ENCODE measurements at places on chromosomes 1 and 21.

DNA sequence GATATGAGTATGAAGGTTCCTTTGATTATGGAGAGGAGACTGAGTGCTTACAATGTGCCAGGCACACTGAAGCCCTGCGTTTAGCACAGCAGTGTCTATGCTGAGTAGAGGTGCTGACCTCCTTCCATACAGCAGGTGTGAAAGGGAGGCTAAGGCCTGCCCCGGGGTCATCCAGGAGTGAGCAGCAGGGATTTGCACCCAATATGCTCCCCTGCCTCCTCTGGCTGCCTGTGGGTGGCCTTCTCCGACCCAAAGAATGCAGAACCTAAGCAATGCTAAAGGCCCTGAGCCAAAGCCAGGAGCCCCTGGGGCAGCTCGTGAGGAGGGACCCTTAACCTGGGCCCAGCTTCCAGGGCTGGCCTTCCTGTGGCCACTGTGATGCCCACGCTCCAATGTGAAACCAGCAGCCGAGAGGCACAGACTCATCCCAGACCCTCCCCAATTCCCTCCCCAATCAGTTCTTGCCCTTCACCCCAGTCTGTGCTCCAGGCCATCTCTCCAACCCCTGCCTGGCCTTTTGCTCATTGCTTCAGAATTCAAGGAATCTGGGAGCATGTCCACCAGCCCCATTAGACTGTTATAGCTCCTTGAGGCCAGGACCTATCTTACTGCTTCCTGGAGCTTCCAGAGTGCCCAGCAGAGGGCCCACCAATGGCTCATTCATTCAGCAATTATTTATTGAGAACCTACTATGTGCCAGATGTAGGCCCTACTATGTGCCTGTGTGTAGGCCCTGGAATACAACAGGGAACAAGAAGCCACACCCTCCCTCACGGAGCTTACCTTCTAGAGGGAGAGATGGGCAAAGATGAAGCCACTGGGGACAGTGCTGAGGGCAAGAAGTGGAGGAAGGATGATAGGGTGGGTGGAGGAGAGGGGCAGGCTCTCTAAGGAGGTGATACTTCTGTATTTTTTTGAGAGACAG lies 53.3 kb downstream of the TAS1R2 start:
- DNase-seq = no peak

GRCh38 chr21:20943561-20943997 lies 54.6 kb upstream of the NCAM2 start:
- DNase-seq = peak; percentile 92

- DNase-seq = no peak
Measured at GRCh38 chr1:75471252-75471651, 139.7 kb downstream of the SLC44A5 start.

GRCh38 chr21:45502600-45502999 lies 39.6 kb downstream of the SLC19A1 start:
- DNase-seq = no peak

- DNase-seq = no peak
Measured at GRCh38 chr1:205449750-205450443, 5.9 kb downstream of the BLACAT1 start.

DNA sequence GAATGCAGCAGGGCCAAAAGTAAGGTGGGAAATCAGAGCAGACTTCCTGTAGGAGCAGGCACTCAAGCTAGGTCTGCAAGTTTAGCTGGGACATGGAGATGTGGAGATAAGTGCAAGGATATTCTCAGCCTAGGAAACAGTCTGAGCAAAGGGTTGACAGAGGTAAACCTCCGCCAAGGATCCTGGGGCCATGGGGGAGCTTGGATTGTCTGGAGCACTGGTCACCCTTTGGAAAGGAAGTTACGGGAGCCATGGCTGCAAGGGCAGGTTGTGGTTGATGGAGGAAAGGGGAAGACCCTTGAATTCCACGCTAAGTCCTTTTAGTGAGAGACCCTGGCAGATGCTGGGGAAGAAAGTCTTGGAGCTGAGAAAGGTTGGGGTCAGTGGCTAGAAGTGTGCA lies 150.9 kb downstream of the PTPRU start:
- DNase-seq = no peak

DNA sequence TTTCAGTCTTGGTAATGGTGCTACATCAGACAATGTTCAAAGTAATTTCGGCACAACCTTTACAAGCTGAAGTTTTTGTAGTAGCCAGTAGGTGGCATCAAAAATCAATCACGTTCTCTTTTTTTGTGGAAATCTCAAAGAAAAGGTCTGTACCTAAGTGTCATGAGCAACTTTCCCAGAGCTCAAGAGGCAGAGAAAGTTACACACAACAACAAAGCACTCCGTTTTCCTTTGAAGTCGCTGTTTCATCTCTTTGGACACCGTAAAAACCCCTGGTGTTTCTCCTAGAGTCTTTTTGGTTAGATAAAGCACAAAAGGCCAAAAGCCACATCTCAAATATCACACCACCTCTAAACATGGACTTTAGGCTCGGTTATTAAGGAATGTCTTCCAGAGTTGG lies 131.6 kb downstream of the LHX8 start:
- DNase-seq = peak; percentile 77

- no peak for DNase-seq
Measured at GRCh38 chr1:27099587-27100334, 55.2 kb downstream of the SLC9A1 start.

DNA sequence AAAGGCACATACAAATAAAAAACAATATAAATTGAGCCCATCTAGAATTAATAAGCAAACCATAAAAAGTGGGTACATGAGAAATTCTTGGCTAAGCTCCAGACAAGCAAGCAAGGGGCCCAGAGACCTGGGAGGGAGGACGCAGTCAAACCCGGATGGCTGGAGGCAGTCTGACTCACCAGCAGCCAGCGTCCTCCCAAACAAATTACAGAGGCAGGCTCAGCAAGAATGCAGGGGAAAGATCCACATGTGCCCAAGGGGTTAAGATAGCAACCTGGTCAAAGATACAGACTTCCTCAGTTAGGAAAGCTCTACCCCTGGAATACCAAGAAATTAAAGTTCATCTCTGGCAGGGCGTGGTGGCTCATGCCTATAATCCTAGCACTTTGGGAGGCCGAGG lies 7.4 kb upstream of the TIAM1 start:
- no peak for DNase-seq

DNA sequence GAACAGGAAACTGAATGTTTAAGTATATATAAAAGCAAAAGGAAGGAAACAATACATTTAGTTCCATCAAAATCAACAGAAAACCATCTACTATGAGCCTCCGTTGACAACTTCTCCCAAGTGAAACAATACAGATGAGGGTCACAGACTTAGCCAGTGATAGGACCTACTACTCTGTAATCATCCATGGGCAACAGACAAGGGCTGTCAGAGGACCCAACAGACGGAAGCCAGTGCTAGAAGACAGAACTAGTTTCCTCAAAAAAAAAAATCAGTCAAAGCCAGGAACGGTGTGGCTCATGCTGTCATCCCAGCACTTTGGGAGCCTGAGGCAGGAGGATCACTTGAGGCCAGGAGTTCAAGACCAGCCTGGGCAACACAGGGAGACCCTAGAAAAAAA lies 20.6 kb downstream of the RERE start:
- DNase-seq = no peak

- DNase-seq = no peak
Measured at GRCh38 chr1:240917976-240918375, 306.0 kb upstream of the GREM2 start.

GRCh38 chr1:27554759-27555699 lies 48.9 kb downstream of the AHDC1 start:
- DNase-seq = no peak

DNA sequence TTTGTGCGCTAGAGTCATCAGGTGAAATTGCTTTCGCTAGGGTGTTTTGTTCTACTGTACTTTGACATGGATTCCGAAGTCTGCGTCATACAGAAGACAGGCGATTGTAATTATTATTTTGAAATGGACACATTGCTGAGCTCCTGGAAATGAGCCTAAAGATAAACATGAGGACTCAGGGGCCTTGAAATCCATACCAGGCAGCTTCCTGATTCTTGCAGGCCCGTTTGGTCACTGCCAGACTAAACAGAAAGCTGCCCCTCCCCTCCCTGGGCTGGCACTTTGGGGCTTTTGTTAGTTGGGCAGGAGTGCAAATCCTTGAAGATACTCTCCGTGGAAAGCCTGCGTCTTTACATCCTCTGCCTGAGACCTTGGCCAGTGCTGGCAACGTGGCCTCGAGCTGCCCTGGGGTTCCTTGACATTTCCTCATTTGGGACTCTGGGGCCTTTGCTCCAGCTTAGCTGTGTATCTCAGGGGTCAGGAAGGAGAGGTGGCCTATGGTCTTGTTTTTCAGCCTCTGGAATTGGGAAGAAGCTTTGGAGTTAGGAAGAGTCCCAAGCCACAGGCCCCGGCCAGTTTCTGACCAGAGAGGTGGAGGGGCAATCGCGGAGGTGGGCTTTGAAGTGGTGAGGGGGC lies 26.9 kb upstream of the KCNE2 start:
- no peak for DNase-seq

DNA sequence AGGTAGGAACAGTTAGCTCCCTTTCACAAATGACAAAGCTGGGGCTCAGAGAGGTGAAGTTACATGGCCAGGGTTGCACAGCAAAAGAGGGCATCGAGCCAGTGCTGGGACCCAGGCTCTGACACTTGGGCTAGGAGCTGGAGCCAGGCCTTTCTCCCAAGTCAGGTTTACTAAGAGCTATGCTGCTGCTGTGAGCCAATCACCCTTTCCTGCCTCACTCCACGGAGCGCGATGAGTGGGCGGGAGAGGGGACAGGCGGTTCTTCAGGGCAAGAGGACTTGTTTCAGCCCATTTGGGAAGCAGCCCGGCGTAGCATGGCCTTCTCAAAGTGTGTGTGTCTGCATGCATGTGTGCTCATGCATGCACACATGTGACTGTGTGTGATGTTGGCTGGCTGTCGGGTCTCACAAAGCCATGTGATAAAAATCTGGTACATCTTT lies 10.6 kb downstream of the ID3 start:
- peak; percentile 43 for DNase-seq

DNA sequence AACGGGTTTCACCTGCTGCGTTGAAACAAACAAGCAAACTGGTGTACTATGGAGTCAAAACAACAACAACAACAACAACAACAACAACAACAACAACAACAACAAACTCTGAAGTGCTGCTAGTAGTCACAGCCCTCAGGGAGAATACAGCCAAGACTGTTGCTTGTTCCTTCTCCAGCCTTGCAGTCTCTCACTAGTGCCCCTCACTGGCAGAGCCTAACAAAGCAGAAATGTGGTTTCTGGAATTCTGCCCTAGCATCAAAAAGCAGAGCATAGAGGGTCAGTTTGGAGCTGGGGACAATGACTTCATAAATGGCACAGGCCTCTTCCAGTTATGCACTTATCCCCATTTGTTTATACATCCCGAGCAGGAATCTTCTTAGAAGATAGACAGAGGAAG lies 187.4 kb downstream of the KCNK2 start:
- no peak for DNase-seq

GRCh38 chr1:241591317-241591716 lies 48.9 kb downstream of the CHML start:
- DNase-seq = no peak

DNA sequence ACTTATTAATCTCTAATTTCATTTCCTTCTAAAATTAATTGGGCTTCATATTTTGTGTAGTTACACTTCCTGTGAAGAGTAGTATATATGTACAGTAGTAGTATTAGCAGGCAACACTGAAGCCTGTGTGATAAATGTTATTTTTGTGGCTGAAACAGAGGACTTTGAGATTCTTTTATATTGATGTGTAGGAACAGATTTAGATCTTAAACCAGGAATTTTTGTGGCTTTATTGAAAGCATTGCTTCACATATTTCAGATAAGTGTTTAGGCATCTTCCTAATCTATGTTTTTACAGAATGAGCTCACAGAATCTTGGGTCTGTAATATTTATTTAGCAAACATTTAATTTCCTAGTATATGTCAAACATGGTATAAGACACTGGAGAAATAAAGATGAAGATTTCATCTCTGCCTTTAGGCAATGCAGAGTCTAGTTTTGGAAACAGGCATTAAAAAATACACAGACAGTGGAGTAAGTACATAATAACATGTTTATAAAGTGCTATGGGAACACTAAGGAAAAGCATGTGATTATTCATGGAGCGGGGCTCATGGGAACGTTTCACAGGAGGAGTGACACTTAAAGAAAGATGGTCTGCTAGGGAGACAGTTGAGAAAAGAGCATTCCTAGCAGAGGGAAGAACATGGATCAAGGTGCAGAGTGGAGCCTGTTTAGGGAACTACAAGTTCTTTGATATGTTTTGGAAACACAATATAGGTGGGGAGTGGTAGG lies 52.7 kb downstream of the MIGA1 start:
- no peak for DNase-seq

- DNase-seq = no peak
Measured at GRCh38 chr1:51963592-51964308, 26.8 kb downstream of the RAB3B start.

- no peak for DNase-seq
Measured at GRCh38 chr1:41515131-41515678, 30.7 kb upstream of the EDN2 start.

DNA sequence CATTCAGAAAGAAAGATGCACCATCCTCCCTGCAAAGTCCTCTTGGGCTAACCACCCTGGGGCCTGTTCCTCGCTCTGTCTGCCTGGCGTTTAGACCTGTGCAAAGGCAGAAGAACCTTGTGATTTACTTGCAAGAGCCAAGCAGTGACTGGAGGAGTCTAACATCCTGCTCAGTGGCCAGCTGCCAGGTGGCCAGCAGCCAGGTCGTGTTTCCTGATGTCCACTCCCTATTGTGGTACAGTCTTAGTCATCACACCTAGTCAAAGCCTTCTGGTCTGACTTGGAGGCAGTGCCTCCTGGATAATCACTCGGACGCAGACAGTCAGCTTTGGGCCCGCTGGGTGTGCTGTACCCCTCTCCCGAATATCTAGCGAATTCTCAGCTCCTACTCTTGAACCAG lies 118.1 kb downstream of the PGBD5 start:
- DNase-seq = no peak

DNA sequence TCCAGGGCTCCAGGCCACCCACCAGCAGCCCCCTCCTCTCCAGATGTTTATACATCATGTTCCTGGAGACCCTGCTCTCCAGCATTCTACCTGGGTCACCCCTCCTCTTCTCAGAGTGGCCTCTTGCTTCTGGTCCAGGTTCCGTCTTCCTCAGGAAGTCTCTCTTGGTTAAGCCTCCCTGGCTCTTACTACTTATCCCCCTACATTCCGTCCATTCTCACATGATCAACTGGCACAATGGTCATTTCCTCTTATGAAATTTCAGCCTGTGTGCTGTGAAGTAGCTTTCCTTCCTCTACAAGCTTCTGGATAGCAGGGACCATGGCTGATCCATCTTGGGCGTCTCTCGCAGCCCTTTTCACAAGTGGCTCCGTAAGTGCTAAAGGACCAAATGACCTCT lies 33.9 kb upstream of the ATP2B4 start:
- no peak for DNase-seq
